Effector memory CD8-positive, alpha-beta T cell (primary cell): ENCODE measurements at places on chromosomes 2 and 18.
A peak's percentile ranks its signal among the peaks of the same experiment; 100 is the strongest.

GRCh38 chr2:126656431-126657147 is 631 bp downstream of the GYPC start:
- peak; percentile 33 for DNase-seq

DNA sequence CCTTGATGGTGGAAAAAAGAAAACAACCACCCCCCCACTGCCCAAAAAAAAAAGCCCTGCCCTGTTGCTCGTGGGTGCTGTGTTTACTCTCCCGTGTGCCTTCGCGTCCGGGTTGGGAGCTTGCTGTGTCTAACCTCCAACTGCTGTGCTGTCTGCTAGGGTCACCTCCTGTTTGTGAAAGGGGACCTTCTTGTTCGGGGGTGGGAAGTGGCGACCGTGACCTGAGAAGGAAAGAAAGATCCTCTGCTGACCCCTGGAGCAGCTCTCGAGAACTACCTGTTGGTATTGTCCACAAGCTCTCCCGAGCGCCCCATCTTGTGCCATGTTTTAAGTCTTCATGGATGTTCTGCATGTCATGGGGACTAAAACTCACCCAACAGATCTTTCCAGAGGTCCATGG is 28.0 kb downstream of the MAL start:
- DNase-seq: no peak

- no peak for DNase-seq
These were observed 27.2 kb downstream of the LHCGR start for GRCh38 chr2:48728295-48728694.

DNA sequence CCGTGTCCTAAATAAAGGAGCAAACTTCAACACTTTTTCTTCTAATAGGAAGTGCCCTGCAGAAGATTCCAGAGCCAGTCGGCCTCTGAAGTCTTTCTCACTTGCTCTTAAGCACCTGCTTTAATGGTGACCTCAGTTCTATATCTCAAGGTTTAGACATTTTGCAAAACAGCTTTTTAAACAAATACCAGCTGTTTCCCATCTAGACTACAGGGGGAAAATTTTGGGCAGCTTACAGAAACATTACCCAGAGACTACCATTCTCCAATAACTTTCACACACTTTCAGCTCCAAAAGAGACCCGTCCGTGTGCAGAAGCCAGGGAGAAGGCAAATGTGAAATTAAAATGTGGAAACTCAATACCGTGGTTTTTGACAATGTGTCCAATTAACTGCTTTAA is 285.3 kb upstream of the CCDC68 start:
- DNase-seq: no peak

DNA sequence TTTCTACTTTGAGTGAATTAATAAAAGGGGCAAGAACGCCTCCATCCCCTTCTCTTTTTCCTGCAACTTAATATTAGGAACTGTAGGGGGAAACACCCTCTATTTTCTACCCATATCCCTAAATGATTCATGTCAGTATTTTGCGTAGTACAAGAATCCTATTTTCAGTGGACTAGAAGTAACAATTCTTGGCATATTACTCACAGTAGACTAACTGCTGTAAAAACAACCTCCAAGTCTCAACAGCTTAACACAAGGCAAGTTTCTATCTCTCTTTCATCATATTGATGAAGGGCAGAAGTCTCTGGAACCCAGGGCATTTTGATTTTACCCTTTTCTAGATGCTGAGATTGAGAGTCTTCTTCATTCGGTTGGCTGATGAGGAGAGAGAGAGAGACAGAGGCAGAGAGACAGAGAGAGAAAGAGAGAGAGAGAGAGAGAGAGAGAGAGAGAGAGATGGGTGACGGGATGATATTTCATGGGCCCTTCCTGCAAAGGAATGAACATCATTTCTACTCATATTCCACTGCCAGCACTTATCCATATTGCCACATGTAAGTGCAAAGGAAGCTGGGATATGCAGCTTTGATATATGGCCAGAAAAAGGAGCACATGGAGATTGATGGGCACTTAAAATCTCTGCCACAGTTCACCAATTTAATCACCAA is 481.6 kb downstream of the LPIN1 start:
- no peak for DNase-seq

GRCh38 chr2:171166328-171166983 is 5.8 kb upstream of the TLK1 start:
- DNase-seq: no peak

GRCh38 chr2:171320208-171320621 is 113.6 kb downstream of the METTL8 start:
- DNase-seq: no peak

GRCh38 chr2:146238254-146238966 is 1606.4 kb upstream of the ACVR2A start:
- no peak for DNase-seq

DNA sequence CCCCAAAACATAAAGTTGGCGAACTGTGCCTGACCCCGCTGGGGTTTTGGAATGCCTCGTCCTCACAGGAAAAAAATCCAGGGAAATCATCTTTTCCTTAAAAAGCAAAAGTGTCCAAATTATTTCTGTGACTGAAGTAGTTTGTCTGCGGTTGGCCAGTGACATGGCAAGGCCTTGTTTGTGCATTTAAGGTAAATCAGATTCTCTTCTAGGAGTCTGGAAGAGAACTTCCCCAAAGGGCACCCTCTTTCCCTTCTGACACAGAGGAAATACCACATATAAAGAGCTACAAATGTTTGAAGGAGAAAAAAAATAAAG is 737 bp upstream of the CYB5A start:
- no peak for DNase-seq

- no peak for DNase-seq
These were observed 112.8 kb downstream of the ADCYAP1 start for GRCh38 chr18:1017227-1018058.

GRCh38 chr2:108983610-108984009 is 5.4 kb downstream of the EDAR start:
- no peak for DNase-seq

- no peak for DNase-seq
These were observed 37.2 kb upstream of the DYNC2LI1 start for GRCh38 chr2:43736637-43737036.

- no peak for DNase-seq
These were observed 124.5 kb downstream of the AQP4 start for GRCh38 chr18:26741048-26741447.

DNA sequence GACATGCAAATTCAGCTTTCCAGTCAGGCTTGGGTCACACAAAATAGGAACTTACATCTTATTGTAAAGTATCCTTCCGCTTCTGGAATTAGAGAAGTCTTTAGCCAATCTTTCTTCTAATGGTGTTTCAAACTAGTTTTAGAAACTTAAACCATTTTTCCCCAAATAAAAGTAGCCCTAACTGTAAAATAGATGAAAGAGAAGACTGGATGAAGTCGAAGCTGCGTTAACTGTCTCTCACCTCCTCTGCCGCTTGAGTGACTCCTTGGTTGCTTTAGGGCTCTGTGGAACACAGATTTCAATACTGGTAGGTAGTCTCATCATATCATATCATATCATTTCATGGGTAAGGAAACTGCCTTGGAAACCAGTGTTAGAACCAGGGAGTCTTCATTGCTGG is 498.4 kb downstream of the XIRP2 start:
- no peak for DNase-seq

GRCh38 chr2:129061069-129061768 is 742.6 kb upstream of the HS6ST1 start:
- no peak for DNase-seq

- no peak for DNase-seq
These were observed 311.2 kb upstream of the PKDCC start for GRCh38 chr2:41736586-41736985.

DNA sequence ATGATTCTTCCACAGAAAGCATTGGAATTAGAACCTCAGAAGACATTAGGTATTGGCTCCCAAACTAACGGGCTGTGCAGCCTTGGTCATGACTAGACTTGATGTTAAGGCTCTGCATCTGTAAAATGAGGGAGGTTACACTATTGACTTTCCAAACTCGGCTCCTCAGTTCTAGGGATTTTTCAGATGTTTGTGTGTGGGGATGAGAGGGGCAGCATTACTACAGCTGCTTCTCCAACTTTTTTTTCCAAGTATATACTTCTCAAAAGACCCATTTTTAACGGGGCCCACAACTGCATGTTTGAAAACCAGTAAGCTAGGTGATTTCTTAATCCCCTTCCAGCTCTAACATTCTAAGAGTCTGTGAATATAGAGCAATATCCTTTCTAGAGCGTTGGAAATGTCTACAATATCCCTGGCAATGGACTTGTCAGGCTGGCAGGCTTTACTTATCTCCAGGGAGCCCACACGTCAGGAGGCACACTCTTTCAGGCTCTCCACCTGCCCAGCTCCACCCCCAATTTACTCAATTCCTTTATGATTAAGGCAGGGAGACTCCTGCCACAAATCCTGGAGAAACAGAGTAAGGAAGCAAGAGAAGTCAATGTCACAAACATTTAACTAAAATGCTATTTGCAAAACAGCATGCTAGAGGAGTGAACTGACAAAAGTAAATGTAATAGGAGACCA is 844 bp upstream of the MPV17 start:
- no peak for DNase-seq

- DNase-seq: no peak
These were observed 4.3 kb downstream of the APCDD1 start for GRCh38 chr18:10458691-10459090.

DNA sequence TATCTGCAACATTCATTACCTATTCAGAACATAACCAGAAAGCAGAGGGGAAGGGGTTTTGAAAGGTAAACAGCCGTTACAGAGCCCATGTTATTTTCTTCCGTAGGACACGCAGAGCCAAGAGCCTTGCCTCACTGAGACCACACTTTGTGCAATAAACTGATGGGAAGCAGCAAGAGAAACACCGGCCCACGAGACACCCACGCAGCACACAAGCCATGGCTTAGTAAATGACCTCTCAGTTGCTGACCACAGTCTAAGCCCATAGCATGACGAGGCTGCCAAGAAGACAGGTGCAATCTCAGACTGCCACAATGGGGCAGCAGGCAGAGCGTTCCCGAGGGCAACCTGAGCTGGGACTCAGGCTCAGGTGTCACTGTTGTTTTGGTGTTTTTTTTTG is 59.6 kb downstream of the CABYR start:
- DNase-seq: no peak

GRCh38 chr2:9484533-9484932 is 10.2 kb downstream of the IAH1 start:
- DNase-seq: no peak

GRCh38 chr2:239199041-239199768 is 201.6 kb downstream of the HDAC4 start:
- no peak for DNase-seq

GRCh38 chr2:72236445-72237067 is 88.9 kb upstream of the CYP26B1 start:
- DNase-seq: no peak

DNA sequence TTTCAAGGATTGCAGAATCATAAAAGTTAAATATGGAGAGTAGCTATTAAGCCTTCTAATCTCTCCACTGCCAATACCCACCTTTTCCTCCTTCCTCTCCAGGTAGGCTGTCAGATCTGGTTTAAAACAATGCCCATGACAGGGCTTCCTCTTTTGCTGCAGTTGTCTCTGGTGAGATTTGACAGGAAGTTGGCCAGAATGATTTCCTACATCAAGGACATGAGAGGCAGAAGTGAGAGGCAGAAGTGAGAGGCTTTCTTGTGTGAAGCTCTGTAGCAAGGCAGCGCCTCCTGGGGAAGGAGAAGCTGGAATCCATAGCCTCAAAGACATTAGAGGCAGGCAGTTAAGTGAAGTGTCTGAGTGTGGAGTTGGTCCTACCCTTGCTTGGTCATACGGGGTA is 385.7 kb downstream of the HRH4 start:
- DNase-seq: no peak

DNA sequence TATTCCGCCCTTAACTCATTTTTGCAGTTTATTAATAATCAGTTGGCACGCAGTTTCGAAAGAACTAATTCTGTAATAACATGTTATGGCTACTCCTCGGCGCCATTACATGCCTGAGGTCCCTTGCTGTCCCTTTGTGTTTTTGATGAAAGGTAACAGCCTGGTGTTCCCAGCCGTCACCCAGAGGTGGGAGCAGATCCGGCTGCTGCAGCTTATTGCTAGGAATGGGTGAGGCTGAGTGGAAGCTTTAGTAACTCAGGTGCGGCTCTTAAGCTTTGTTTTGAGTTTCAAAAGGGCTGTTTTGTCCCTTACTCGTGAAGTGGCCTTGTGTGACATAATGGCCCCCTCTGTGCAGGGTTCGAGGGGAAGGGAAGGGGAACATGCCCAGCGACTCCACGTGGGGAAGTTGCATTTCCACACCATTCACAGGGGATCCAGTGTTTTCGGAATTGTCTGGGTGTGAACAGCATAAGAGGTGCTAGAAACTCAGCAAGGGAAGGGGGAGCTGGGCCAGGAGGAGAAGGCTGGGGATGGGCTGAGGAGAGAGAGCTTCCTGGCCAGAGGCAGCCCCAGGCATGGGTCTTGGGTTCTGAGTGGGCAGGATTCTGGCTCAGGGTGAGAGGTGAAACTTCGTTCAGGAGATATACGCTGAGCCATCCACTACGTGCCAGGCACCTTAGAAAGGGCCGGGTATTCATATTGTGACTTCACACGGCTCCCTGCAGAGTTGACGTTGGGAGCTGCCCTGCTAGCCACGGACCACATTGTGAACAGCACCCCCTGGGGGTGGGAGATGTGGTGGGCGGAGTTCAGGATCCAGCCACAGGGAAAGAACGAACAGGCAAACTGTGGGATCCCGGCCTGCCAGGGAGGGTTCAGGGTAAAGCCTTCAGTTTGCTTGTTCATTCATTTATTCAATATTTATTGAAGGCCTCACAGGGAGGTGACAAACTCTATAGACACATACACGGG is 84.4 kb downstream of the TGOLN2 start:
- no peak for DNase-seq

DNA sequence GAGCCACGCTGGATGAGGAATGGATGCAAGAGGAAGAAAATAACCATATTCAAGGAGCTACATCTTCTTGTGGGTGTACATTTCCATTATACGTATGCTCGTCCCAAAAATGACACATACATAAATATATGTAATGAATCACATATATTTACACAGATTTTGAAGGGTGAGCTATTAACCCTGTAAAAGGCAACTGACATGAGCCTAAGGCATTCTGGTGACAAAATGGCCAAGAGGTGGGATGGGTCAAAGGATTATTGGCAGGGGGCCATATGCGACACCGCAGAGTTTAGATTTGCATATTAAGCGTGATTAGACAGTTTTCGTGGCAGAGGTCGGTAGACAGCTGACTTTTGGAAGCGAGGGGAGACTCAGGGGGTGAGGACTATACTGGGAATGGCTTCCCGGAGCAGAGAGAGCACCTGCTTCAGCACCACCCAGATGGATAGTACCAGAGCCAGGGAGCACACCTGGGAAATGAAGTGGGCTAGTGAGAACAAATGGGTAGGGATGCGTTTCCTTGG is 431 bp upstream of the CNRIP1 start:
- no peak for DNase-seq
